Jurkat, Clone E6-1 (cell line): ENCODE measurements at places on chromosomes 7 and 10.
A peak's percentile ranks its signal among the peaks of the same experiment; 100 is the strongest.

DNA sequence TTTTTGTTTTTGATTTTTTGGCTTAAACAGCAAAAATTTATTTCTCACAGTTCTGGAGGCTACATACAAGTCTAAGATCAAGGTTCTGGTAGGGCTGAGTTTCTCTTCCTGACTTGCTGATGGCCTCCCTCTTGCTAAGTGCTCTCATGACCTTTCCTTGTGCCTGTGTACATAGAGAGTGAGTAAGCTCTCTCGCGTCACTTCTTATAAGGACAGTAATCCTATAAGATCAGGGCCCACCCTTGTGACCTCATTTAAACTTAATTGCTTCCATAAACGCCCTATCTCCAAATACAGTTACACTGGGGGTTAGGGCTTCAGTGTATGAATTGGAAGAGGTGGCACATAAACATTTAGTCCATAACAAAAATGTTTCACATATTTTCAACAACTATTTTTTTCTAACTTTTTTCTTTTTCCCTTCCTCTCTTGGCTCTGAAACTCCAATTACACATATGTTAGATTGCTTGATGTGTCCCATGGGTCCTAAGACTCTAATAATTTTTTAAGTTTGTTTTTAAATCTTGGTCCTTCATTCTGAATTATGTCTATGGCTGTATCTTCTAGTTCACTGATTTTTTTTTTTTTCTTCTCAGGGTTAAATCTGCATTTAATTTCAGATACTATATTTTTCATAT lies 149.8 kb downstream of the HBP1 start:
- no peak for DNase-seq

GRCh38 chr10:103859161-103860086 lies 4.0 kb upstream of the SH3PXD2A start:
- DNase-seq = peak; percentile 51

- DNase-seq = peak; percentile 49
Observed at GRCh38 chr10:88152728-88153133, 289.3 kb downstream of the PTEN start.

- DNase-seq = no peak
Observed at GRCh38 chr7:11650500-11650899, 181.5 kb downstream of the THSD7A start.

GRCh38 chr7:108413782-108414492 lies 42.3 kb downstream of the NRCAM start:
- no peak for DNase-seq

- no peak for DNase-seq
Observed at GRCh38 chr10:129718548-129719414, 245.3 kb downstream of the EBF3 start.
